ENCODE measurements at places on chromosomes 11 and 22. TPM values are rescaled to one million over a fixed set of nuclear protein-coding genes. Genes with fewer than 3 reads are reported as not detected.

- DNase-seq = no peak
These were observed 113.5 kb downstream of the SHANK2 start for GRCh38 chr11:71138737-71139425.

DNA sequence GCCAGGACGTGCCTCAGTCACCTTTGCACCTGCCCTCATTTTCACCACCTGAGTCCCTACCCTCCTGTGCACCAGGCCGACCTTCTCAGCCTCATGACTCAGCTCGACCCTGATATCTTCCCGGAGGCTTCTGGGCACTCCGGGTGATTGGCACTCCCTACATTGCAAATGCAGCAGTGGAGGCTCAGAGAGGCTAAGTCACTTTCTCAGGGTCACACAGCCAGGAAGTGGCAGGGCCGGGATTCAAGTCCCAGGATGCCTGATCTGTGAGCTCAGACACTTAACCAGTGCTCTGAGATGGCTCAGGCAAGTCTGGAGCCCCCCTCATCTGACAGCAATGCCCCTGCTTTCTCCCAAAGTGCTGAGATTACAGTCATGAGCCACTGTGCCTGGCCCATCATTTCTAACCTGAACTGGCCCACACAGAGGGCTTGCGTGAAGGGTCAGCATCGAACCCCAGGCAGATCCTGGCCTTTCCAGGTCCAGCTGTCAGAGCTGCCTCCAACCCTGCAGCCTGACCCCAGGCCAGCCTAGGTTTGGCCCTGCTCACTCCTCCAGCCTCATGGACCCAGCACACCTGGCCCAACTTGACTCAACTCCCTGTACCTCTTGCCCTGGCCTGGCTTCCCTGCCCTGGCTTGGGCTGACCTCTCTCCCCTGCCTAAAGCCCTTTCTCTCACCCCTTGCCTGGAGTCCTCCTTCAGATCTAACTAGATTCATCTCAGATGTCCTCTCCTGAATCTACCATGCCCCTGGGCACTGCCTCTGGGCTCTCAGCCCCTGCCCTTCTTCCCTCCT, 40.7 kb upstream of the RTL6 start:
- no peak for DNase-seq

CCND1 gene
- 2.1 TPM for total RNA-seq

SMTNL1 gene
- total RNA-seq = not detected

DNA sequence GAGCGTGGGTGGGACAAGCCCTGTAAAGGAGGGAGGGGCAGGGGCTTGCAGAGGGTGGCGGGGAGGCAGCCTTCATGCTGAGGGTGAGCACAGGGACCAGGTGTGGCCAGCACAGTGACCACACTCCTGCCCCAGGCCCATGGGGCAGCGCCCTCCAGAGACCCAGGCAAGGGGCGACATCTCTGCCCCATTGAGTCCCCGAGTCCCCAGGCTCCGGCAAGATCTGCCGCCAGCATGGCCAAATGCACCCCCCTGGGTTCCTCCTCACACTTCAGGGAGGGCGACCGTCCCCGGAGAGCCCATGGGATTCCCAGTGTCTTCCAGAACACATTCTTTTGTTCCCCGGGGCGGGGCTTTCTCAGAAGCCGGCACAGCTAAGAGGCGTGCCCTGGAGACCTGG, 362.5 kb downstream of the TBC1D22A start:
- no peak for DNase-seq

DNA sequence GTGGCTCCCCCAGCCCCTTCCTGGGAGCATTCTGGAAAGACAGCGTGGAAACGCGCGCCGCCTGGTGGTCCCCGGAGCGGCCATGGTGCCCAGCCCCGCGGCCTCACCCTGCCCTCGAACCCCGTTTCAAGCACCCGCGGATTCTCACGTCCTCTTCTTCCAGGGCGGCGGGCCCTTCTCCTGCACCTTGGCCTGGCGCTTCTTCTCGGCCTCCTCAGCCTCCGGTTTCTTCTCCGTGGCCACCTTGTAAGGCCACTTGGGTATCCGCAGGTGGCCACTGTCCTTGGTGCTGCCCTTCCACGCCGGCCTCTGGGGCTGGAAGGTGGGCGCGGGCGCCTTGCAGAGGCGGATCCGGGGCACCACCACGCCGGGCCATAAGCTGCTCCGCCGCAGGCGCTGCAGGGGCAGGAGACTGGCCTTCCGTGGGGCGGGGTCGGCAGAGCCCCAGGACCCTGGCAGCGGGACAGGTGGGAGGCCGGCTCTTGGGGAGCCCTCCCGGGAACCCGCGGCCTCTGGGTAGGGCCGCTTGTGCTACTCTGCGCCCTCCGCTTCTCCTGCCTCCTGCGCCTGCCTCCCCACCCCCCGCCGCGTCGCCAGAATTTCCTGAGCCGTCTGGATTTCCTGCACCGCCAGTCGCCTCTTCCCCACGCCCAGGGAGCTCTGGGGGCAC, 83.4 kb downstream of the TRIM51G start:
- no peak for DNase-seq

- DNase-seq = peak; percentile 77
These were observed at the start of gene CDKN1C for GRCh38 chr11:2885678-2886081. CDKN1C (minus strand) TSS chr11:2885775; CDS start chr11:2885456, 319 bp downstream.

DNA sequence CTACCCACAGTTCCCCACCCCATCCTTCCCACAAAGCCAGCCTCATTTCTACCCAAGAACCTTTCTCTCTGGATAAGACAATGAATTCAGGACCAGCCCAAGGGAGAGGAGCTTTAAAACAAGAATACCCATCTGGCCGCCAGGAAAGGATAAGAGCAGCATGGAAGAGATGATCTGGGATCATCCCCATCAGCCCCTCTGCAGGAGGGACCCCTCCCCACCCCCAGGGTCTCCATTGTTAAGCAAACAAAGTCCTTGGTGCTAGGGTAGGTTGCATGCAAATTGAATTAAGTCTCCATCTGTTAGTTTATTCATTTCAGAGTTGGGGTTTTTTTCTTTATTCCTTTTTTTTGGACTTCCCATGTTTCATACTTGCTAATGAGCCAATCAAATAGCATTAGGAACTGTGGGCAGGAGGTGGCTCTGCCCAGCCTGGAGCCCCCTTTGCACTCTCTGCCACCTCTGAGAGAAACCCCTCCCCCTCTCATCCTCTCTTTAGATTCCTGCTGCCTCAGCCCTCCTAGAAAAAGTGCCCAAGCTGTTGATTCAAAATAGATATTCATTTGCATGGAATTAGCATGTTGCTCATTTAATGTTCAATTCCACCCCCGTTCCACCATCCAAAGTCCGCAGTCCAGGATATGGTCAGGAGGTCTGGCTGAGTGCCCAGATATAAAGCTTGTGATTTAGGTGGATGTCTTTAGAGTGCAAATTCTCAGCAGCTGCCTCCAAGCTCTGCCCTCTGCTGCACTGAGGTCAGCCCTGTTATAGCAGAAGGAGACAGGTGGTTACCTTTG, 138.5 kb upstream of the NCAM1 start:
- DNase-seq = no peak

DNA sequence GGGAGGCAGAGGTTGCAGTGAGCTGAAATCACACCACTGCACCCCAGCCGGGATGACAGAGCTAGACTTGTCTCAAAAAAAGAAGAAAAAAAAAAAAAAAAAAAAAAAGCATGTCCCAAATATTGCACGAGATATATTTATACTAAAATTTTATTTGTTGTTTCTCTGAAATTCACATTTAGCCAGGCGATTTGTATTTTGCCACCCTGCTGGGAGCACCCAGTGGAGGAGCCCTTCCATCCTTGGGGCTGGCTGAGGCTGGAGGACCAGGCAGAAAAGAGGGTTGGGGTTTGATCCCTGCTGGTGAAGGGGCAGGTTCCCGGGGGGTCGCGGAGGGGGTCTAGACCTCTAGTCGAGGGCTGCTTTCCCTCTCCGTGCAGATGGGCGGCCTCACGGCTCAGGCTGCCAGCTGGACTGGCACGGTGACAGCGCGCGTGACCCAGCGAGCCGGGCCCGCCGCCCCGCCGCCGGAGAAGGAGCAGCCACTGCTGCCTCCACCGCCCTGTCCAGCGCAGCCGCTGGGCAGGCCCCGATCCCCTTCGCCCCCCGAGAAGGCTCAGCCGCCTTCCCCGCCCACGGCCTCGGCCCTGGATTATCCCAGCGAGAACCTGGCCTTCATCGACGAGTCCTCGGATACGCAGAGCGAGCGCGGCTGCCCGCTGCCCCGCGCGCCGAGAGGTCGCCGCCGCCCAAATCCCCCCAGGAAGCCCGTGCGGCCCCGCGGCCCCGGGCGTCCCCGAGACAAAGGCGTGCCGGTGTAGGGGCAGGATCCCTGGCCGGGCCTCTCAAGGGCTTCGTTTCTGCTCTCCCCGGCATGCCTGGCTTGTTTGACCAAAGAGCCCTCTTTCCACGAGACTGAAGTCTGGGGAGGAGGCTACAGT, 952 bp upstream of the CATSPERZ start:
- DNase-seq = no peak

GRCh38 chr11:66281776-66282467, 3.9 kb downstream of the CNIH2 start:
- no peak for DNase-seq

CCDC88B gene
- 128 TPM for total RNA-seq

MMP8 gene
- not detected for total RNA-seq

DNA sequence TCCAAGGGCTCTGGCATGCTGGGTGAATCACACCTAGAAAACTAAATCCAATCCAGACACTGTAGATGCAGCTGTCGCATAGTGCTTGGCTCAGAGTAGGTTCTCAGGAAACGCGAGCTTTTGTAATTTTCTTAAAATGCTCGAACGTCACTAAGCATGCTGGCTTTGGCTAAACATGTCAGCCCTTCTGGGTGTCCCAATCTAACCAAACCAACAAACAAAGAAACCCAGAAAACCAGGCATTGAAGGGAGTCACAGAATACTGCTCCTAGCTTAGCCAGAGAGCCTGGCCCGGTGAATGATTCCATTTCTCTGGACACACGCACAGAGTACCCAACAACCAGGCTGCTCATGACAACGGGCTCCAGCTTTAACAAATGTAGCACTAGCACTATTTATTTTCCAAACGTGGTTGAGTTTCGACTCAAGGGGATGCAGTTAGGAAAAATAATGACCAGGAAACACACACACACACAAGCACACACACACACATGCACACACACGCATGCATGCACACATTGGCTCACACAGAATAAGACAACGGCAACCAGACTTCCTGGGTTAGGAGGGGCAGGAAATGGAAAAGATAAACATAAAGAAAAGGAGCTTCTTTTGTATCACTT, 492.6 kb downstream of the MIAT start:
- no peak for DNase-seq

- DNase-seq = peak; percentile 97
These were observed at the start of the genes C11orf71 and RBM7 for GRCh38 chr11:114400216-114400914. C11orf71 (minus strand) TSS chr11:114400511; CDS start chr11:114400331, 180 bp downstream. RBM7 (plus strand) TSS chr11:114400666; CDS start chr11:114400672, 6 bp downstream.

GGTLC2 gene
- not detected for total RNA-seq

DNA sequence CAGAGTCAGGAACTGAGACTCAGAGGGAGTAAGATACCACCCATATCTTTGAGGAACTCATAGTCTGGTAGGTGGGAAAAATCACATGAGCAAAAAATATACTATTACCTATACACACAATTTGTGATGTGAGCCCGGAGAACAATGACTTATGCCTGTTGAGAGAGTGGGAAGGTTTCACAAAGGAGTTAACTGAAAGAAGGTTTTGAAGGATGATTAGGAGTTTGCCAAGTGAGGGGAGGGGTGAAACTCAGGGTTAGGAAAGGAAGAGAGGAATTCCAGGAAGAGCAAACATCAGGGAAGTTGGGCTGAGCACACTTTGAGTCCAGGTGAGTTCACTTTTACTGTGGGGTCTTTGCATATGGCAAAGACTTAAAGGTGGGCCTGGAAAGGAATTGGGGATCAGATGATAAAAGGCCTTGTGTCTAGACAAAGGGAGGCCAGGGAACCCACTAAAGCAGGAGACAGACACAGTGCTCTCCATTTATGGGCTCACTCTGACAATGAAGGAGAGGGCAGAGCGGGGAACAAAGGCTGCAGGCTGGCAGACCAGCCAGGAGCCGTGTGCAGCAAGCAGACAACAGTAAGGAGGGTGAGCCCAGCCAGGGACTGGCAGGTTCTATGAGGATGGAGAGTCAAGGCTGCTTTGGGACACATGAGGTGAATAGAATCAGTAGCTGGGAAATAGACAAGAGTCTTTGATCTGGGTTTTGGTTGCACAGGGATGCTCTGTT, 33.1 kb downstream of the TSPAN18 start:
- DNase-seq = no peak

GALR3 gene
- total RNA-seq = 0.32 TPM

DNA sequence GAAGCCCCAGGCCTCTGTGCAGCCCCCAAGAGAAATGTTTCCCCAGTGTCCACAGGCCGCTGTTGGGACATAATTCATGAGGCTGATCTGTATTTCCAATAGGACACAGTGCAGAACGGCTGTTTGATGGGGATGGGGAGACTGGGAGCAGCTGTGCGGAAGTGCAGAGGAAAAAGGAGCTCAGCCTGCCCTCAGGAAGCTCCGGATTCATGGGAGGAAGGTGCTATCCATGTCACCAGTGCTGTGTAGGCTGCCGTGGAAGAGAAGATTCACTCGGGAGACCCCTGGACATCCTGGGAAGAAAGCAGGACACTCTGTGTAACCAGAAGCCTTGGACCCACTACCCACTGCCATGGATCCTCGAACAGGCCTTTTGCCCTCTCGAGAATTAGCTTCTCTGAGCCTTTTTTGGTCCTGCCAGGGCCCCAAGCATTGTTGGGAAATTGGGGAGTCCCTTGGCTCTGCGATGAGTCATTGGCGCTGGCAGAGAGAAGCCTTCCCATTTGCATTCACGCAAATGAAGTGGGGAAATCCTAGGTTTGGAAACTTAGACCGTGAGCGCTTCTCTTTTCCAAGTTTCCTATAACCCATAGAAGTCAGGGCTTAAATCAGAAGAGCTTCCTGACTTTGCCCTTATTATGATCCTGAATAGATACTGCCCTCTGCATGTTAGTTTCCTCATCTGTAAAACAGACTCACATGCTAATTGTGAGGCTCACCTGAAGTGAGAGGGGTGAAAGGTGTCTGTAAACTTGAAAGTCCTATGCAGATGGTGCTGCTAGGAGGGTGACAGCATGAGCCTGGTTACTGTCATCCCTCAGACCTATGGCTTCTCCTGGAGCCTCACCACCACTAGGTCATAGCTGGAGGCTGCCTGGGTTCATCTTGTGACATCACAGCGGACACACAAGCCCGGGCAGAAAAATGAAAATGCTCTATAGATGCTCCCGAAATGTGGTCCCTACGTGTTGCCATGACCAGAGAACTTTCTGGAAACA, 229.2 kb upstream of the B3GAT1 start:
- no peak for DNase-seq

DNA sequence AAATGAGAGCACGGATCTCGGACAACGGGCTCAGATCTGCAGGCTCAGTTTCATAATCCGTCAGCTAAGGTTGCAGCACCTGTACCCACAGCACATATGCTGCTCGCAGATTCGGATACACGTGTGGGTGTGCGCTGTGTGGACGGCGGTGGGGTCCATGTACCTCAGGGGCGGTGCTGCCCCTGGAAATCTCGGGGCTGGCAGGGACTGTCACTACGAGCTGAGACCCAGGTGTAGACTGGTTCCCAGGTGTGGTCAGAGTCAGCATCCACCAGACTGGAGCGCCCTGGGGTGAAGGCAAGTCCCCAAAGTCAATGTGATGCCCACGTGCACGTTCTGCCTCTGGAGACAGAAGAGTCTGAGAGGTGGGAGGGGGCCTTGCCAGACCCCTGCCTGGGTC, 989.3 kb downstream of the BRD1 start:
- DNase-seq = no peak

GRCh38 chr11:122963961-122964360, 17.7 kb downstream of the BSX start:
- DNase-seq = no peak

Data from activated T-helper 2 cell treated with anti-CD3 and anti-CD28 coated beads, Interferon-gamma antibody, Interleukin-2, Interleukin-4, amounts not matched to agents 10 μg/mL and 5 μg/mL and 100 μg/mL, durations not matched to agents 14 hours and 24 hours and 36 hours (primary cell).